ENCODE measurements at places on chromosomes 12 and 14.
A peak's percentile ranks its signal among the peaks of the same experiment; 100 is the strongest.

DNA sequence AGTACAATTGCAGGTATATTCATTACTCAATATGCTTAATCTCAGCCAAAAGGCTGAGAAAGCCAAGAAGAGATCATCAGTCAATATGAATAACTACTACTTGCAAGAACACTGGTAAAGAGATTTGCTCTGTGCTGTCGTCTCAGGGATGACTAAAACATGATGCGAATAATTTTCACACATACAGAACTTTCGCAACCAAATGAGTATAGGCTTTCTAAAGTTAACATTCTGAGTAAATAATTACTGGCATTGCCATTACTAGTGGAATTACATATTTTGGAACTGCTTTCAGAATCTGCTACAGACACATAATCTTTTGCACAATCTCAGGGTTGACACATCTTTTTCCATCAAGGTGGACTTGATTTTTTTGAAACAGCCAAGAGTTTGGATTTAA, 24.7 kb downstream of the NCKAP1L start:
- peak; percentile 11 for DNase-seq

GRCh38 chr12:69298947-69299346, 49.2 kb upstream of the LYZ start:
- no peak for DNase-seq

DNA sequence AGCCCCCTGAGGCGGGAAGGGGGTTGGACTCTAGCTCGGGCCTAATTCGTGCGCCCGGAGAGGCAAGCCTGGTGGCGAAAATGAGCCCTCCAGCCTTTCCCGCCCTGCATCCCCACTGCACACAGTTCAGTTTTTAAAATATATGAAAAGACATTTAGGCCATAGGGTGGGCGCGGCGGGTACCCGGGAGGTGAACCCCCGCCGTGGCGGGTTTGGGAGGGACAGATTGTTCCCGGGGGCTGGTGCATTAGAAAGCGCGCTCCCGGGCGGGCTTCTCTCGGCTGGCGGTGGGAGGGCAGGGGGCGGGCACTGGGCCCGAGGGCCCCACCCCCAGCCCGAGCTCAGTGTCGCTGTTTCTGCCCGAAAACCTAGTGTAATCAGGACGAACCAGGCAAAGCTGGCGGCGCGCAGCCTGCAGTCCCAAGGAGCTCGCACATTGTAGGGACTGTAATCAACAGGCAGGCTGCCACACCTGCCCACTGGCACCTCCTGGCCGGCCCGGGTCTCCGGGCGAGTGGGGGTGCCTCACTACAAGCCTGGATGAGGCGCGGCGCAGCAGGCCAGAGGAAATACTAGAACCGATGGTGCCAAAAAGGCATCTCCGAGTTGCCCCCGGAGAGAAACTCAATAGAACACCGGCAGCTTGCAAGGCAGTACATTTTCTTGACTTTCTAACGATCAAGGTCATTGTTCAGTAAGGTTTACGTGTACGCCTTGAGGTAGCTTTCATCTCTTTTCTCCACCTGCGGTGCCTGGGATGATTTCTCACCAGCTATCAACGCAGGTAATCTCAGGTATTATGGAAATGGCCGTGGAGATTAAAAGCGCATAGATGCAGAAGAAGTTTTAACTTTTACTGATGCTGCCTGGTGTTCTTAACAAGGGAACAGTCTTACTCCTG, 764 bp upstream of the SPTB start:
- peak; percentile 61 for DNase-seq

GRCh38 chr12:43579206-43579605, 27.2 kb upstream of the ADAMTS20 start:
- no peak for DNase-seq

DNA sequence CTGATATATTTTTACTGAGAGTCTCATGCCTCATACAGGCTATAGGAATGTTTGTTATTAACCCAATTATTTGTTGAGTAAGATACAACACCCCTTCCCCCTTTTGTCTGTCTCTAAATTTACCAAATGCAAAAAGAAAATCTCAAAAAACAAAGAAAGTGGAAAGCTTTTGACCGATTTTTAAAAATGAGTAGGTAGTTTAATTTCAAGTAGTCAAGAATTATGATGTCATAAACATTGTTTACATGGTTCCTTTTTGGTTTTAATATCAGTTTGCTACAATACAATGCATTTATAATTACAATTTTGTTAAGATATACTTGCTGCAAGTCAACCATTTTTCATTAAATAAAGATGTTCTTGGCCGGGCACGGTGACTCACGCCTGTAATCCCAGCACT, 84.7 kb upstream of the HMGA2 start:
- DNase-seq: no peak

DNA sequence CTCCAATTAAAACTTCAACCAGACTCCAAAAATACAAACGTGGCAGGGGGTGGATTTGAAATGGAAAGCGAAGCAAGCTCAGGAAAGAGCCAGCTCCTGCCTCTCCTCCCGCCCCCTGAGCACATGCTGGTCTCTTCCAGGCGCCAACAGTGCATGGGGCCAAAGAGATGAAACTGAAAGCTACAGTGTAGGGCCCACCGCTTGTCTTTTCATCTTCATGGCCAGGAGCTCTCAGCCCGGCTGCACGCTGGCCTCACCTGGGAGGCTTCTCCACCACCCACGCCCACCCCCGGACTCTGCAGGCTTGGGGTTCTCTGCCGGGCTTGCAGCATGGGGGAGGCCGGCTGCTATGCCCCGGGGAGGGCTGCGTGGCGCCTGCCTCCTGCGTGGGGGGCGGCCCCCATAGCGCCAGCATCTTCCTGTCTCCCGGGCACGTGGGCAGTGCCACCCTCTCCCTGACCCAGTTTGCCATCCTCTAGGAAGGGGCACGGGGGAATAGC, 2.0 kb downstream of the RIMBP2 start:
- no peak for DNase-seq

DNA sequence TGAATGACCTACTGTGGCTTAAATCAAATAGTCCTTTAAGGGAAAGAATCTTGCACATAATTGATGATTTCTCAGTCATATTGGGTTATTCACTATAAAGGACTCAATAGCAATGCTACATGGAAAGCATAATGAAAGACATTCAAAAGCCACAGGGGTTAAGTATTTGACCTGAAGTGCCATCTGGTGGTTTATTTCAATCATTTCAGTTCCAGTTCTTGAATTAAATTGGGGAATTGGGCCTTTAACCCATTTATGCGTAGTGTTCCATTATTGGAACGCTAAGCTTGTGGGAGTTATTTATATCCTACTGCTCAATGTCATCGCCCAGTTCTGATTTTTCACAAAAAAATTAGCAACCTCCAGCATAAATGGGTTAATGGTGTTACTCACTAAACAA, 41.3 kb upstream of the C12orf71 start:
- peak; percentile 71 for DNase-seq

DNA sequence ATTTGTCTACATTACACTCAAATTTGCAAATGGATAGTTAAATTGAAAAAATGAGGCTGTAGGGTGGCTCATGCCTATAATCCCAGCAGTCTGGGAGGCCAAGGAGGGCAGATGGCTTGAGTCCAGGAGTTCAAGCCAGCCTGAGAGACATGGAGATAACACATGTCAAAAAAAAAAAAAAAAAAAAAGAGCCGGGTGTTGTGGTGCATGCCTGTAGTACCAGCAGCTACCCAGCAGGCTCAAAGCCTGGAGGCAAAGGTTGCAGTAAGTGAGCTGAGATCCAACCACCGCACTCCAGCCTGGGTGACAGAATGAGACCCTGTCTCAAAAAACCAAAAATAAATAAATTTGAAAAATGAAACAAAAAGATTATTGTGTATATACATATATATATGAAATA, 119.9 kb upstream of the MGAT4C start:
- DNase-seq: no peak

DNA sequence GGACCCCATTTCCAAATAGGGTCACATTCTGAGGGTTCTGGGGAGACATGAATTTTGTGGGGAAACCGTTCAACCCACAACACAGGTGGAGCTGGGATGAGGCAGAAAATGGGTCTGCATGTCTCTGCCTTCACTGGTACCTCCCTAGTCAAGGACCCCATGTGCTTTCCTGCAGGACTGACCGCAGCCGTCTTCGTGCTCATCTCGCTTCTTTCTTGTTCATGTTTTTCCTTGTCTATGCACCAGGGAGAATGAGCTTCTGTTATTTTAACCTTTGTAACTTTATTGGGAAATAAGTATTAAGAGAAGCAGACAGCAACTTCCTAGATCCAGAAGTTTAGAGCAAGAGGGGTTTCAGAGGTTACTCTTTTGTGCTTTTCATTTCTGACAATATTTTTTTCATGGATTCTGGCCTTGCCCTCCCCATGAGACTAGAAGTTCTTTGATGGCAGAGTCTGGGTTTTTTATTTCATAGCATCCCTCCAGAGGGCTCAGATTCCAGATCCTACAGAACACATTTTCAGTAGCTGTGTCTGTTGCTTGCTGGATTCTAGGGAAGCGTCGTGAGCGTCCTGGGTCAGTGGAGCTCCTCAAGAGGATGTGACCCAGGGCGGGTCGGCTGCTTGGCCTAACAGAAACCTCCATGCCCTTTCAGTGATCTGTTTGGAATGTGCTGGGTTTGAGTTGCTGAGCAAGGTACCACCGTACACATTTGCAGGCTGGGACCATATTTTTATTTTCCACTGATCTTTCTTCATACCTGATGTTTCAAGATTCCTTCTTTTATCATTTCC, 104.2 kb downstream of the ADGRD1 start:
- no peak for DNase-seq

GRCh38 chr12:94498073-94498472, 38.4 kb upstream of the CEP83 start:
- peak; percentile 46 for DNase-seq

- DNase-seq: no peak
These were observed 23.7 kb downstream of the P2RX4 start for GRCh38 chr12:121233628-121234020.

DNA sequence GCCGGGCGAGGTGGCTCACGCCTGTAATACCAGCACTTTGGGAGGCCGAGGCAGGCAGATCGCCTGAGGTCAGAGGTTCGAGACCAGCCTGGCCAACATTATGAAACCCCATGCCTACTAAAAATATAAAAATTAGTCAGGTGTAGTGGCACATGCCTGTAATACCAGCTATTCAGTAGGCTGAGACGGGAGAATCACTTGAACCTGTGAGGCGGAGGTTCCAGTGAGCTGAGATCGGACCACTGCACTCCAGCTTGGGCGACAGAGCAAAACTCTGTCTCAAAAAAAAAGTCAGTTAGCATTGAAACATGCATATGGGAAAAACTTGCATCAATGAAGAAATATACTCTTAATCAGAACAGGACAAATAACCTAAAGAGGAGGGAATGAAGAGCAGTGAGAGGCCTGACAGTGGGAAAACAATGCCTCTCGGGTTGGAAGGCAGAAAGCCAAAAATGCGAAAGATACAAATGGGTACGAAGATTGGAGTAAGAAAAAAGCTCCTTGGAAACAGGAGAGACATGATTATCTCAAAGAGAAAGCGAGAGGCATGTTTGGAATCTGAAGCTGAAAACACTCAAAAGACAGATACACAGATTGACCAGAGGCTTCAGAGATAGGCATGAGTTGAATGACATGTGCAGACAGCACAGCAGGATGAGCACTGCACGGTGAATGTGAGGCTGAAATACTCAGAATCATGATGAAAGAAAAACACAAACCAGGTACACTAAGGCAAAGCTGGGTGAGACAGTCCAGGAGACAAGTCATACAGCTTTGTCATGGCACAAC, 30.6 kb downstream of the RESF1 start:
- no peak for DNase-seq

GRCh38 chr12:127677537-127678131, 589.3 kb upstream of the TMEM132C start:
- DNase-seq: peak; percentile 76

DNA sequence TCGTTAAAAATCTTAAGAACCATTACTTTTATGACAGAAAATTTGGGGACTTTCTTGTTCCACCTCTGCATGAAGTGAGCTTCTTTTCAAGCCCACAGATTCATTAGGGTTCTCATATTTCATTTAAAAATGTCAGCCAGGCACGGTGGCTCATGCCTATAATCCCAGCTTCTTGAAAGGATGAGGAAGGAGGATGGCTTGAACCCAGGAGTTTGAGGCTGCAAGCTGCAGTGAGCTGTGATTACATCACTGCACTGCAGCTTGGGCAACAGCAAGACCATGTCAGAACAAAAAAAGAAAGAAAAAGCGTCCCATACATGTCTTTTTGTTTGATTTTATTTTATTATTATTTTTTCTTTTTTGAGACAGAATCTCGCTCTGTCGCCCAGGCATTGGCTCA, 43.4 kb upstream of the ATF1 start:
- no peak for DNase-seq

- DNase-seq: no peak
These were observed 49.5 kb downstream of the RIMBP2 start for GRCh38 chr12:130666645-130667044.

GRCh38 chr14:103625356-103626095, 3.5 kb upstream of the KLC1 start:
- DNase-seq: peak; percentile 61

DNA sequence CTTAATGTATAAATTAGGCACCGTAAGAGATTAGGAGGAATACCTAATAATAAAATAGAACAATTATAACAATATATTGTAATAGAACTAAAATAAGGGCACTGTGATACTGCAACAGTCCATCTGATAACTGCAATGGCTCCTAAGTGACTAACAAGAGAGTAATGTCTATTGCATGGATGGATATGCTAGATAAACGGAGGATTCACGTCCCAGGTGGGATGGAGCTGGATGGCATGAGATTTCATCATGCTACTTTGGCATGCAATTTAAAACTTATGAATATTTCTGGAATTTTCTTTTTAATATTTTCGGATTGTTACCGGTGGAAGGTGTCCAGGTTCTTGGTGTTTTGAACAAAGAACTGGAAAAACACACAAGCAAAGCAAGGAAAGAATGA, 2.2 kb upstream of the TMEM19 start:
- DNase-seq: no peak

GRCh38 chr14:62409626-62410300, 635.5 kb downstream of the KCNH5 start:
- no peak for DNase-seq

DNA sequence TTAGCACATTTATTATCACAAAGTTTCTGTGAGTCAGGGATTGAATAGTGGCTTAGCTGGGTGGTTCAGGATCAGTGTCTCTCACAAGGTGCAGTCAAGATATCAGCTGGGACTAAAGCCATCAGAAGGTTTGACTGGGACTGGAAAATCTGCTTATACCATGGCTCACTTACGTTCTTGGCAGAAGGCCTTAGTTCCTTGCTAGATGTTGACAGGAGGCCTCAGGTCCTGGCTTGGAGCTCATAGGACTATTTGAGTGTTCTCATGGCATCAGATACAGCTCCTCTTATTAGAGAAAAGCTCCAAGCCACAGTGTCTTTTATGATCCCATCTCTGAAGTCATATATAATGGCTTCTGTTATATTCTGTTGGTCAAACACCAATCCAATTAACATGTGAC, 127.3 kb downstream of the SLC6A15 start:
- no peak for DNase-seq

DNA sequence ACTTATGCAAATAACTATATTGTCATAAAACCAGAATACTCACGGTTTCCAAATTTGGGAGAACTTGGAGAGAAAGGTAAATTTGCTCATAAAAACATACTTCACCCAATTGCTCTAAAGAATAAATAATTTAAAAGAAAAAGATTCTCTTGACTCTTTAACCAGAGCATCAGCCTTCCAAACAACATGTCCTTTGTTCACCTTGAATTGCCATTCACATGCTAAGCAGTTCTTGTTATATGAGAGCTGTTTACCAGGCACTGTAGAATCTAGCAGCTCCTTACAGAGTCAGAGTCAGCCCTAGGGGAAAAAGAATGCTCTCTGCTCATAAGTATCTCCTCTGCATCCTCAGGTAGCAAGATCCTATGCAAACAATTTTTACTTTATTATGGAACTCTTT, 10.2 kb downstream of the SLCO1A2 start:
- DNase-seq: no peak

GRCh38 chr14:36967892-36968555, 204.4 kb downstream of the SLC25A21 start:
- DNase-seq: no peak

GRCh38 chr12:57452181-57452936, 2.7 kb upstream of the INHBE start:
- peak; percentile 39 for DNase-seq
